Astrocyte of the hippocampus (primary cell): ENCODE measurements at places on chromosomes 16 and 17.

- no peak for DNase-seq
Measured at GRCh38 chr17:20105539-20106280, 96.6 kb downstream of the SPECC1 start.

DNA sequence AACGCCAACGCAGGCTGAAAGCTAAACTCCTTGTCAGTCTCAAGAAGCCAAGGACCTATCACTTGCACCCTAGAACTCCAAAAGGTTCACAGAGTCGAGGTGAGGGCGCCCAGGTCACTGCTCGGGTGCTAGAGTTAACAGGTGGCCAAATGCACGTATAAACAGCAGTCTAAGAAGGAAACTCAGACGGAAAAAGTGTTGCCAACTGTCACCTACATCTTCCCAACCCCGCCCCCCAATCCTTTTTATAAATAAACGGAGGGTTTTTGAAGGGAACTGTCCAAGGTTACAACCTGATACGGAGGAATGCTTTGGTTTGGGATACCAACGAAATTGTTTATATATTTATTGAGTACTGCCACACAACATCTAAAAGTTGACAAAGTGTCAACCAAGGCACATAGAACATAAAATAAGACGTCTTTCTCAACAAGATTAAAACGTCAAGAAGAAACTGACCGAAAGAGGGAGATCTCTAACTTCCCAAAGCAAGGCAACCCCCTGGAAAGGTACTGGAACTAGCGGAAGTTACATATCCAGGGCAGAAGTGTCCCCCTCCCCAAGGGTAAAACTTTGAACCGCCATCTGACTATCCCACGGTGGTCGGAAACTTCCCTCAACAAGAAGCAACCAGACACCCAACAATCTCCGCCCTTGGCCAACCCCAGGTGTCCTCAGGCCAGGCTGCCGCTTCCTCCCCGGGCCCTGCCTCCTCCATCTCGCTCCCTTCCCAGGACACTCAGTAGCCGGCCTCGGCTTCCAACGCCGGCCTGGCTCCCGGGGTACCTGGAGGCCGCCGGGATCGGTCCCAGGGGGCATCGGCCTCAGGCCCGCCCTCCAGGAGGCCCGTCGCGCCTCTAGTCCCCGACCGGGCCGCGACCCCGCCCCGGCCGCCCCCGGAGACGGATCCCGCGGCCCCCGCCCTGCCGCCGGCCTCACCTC, 982 bp downstream of the SPAG9 start:
- DNase-seq, result peak; percentile 65

DNA sequence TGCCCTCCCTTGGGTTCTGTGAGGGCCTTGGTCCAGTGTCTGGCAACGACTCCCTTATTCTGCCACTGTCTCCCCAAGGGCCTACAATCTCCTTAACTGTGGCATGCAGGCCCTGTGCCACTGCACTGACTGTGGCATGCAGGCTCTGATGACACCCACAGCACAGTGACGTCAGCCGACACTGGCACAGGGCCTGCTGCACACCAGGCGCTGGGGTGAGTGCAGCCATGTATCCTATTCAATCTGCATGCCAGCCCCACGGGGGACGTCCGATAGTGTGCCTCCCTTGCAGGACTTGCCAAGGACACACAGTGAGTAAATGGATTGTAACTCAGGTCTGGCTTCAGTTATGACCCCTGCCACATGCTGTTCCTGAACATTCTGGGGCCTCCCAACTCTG, 39.8 kb upstream of the RASD1 start:
- peak; percentile 73 for DNase-seq

GRCh38 chr16:54049591-54050458, 236.8 kb downstream of the IRX3 start:
- DNase-seq, result no peak

- no peak for DNase-seq
Measured at GRCh38 chr17:30333503-30334360, at the start of gene TMIGD1. Gene TMIGD1, minus strand, starts transcription at chr17:30334057. Its CDS starts 1,924 bp downstream, at chr17:30332133.

- no peak for DNase-seq
Measured at GRCh38 chr17:71032746-71033273, 863.5 kb downstream of the KCNJ2 start.

- no peak for DNase-seq
Measured at GRCh38 chr17:64424324-64424849, 24.5 kb upstream of the MILR1 start.
